NCI-H446 (cell line): ENCODE measurements at places on chromosomes 7 and 10.

GRCh38 chr7:75038508-75038907, 35.1 kb downstream of the RCC1L start:
- DNase-seq, result no peak

GRCh38 chr7:36117203-36117840, 35.7 kb upstream of the EEPD1 start:
- no peak for DNase-seq

- DNase-seq, result no peak
Measured at GRCh38 chr10:78464856-78465267, 431.2 kb downstream of the RPS24 start.

DNA sequence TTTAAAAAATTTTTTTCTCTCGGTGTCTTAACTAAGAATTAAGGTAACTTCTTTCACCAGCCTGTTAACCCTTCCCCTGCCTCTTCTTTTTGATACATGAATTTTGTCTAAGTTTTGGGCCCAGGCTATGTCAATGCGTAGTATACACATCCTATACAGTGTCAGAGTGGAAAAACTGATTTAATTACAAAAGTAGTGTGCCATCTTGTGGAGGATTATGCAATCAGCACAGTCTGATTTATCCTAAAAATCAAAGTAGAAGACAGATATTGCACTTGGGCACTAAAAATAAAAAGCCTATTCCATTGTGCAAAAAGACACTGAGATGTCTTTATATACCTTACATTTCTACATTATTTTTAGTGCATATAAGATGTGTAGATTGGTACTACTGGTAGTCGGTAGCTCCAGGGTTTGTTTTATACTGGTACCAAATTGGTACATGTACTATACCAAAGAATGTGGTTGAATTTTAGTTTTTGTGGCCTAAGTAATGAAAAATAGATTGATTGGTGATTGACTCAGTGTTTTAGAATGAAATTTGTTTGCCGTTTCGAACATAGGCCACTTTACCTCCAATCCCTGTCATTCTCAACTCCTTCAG, 96.6 kb downstream of the MKLN1 start:
- peak; percentile 16 for DNase-seq
